ENCODE measurements at places on chromosomes 13 and 19. TPM values are rescaled to one million over a fixed set of nuclear protein-coding genes. Genes with fewer than 3 reads are reported as not detected.

The MADCAM1 gene
- total RNA-seq = 0.31 TPM

DNA sequence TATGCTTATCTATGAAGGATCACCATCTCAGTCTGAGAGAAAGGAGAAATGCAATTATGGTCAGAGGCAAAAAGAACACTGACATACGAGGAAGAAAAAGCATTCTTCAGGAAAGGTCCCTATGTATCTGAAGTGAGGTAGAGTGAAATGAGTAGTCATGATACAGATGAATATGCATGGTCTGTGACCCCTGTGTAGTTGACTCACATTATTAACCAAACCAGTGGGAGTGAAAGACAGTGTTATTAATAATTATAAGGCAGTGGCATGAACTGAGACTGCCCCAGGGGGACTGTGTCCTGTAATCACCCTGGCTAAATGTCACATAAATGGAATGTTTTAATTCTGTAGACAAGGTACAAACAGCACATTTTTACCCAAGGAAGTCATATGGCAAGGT, 1320.2 kb upstream of the PCDH9 start:
- DNase-seq = no peak

The MBD3L2 gene
- not detected for total RNA-seq

- no peak for DNase-seq
These were observed 13.2 kb upstream of the TCF3 start for GRCh38 chr19:1665565-1666047.

DNA sequence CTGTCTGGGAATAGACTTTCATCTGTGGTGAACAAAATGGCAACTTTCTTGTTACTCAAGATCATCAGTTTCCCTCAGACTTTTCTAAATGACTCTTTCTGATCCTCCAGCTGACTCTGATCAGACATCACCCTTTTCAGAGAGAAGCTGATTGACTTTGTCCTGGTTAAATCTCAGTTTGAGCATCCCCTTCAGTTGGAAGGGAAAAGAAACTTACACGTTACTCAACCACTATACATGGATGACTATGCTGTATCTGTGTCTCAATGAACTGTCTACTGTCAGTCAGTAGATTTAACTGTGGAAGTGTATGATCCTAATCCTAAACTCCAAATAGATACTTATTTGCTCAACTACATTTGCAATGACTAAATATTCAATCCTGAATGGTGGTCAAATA, 118.5 kb downstream of the NALCN start:
- DNase-seq = no peak

DNA sequence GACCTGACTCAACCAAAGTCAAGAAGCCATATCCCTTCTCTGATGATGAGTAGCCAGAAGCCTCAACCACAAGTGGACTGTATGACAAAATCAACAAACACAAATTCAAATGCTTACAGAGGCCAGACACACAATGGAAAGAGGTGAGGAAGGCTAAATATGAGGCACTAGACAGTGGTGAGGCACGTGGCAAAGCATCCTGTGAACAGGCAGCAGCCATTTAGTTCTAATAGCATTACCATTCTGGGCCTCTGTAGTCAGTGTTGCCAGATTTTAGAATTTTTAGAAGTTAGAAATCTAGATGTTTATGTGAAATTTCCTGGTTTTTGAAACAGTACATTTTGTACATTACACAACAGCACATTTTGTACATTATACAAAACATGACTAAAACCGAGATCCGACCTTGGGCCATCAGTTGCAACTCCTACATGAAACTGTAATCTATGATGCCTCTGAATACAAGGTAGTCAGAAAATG, 403.3 kb downstream of the COG6 start:
- peak; percentile 61 for DNase-seq

The TEKTIP1 gene
- 1.7 TPM for total RNA-seq

The TRAPPC6A gene
- total RNA-seq = 66.8 TPM

DNA sequence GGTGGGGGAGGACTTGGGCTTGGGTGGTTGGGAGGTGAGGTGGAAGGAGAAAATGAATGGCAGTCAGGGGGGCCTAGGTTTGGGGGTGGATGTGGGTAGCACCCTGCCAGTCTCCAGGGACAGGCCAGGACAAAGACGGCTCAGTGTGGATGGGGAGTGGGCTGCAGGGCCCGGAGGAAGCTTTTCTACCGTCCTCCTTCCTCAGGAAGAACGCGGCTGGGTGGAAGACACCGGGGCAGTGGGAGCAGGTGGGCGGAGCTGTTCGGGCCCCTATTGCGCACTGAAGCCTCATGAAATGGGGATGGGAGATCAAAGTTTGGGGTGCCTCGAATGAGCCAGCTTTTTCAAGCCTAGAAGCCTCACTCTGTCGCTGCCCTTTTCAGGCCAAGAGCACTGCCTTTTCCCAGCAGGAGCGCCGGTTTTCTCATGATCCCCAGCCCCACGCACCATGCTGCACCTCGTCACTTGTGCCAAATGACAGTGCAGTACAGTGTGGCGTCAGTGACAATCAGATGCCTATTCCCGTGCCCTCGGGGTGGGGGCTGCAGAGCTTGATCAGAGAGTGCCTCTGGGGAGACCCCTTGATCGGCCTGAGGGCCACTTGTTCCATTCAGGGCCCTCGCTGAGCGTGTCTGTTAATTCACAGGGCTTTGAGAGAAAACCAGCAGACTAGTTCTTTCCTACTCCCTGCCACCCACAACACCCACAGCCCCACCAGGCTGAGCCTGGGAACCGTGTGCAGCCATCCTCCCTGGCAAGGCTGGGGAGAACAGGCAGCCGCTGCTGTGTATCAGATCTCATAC, 1.5 kb downstream of the CALM3 start:
- DNase-seq = no peak

DNA sequence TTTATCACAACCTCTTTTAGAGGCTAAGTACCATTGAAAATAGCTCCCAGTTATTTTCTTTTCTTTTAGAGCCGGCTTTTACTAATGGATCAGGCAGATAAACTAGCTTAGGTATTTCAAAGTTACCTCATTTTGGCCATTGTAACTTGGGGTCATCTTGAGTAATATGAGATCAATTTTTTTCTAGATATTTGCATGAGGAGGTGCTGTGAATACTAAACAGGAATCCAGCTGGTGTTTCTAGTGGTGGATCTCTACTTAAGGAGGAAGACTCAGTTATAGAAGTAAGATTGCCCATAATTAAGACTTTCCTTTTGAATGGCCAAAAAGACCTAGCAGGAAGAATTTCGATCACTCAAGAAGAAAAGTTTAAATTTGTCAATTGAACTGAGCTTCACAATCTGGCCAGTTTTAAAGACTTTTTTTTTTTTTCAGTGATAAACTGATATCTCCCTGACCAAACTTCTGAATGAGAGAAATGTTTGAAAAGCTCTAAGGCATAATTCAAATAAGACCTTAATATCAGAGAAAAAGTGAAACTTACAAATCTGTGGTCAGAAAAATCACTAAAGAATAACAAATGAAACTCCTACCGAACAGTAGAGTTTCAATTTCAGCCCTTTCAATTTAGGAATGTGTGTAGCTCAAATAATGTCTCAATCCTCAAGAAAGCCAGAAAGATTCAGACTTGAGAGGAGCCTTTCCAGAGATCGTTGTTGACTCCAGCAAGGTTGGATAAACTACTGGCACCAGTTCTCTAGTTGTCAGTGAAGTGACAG, 11.6 kb upstream of the NAA16 start:
- no peak for DNase-seq

- DNase-seq = no peak
These were observed 81.7 kb upstream of the KLHL1 start for GRCh38 chr13:70189981-70190380.

- no peak for DNase-seq
These were observed 61.5 kb downstream of the GJA3 start for GRCh38 chr13:20099319-20099718.

GRCh38 chr19:43467730-43468129, 2.3 kb upstream of the LYPD3 start:
- DNase-seq = no peak

DNA sequence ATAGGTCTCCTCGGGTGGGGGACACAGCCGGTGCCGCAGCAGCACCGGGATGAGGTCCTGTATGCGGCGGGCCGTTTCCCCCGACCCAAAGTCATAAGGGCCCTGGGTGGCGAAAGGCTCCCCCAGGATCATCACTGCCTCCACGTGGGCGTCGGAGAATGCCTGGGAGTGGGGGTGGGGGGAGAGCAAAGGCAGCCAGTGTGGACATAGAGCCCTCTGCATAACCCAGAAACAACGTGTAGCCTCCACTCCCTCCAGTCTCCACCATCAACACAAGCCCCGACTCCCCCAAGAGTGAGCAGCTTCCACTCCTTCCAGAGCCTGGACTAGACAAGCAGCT, 1.7 kb upstream of the NUMBL start:
- no peak for DNase-seq

- no peak for DNase-seq
These were observed 11.7 kb downstream of the LCP1 start for GRCh38 chr13:46170268-46170667.

- no peak for DNase-seq
These were observed 10.3 kb downstream of the AKT2 start for GRCh38 chr19:40274585-40275544.

- DNase-seq = no peak
These were observed 346.5 kb downstream of the FOXO1 start for GRCh38 chr13:40319699-40320579.

Data from GM12878 (cell line).